ENCODE measurements at places on chromosomes 1 and 21.

DNA sequence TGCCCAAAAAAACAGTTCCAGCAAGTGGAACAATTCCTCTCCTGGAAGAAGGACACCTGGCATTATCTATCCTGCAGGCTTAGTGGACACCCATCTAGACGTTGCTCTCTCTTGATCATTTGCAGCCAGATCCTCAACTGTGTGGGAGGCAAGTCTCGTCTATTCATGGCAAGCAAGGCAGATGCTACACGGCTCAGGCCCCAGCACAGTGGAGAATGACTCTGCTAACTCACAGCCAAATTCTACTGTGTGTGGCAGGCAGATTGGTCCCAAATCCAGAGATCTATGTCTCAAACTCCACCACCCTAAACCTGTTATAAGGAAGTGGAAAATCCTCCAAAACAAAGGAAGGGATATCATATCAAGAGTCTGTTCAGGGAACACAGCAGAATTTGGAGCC, 7.0 kb downstream of the TNNT2 start:
- DNase-seq: no peak

DNA sequence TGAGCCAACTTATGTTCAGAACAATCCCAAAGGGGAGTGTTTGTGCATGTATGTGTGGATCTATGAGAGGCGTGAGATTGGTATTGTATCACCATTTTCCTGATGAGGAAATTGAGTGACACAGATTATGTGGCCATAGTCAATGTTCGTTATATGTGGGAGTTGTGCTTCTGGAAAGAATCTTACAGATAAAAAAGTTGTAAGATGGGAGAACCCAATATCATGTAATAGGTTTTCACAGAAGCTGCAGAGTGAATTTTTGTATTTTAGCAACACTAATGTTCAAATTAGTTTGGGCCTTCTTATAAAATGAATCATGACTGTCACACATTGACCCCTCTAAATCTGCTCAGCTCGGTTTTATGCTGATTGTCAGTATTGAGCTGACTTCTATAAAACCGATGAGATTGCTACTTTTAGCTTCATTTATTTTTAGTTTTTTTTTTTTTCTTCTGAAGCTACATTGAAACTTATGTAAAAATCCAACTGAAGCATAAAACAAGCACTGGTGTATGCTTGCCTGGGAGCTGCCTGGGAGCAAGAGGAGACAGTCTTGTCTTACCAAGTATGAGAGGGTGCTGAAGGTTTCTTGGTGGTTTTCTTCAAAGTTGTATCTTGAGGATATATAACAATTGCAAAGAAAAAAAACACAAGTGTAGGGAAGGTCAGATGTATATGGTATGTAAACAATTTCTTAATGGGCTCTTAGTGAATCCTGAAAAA, 4.1 kb downstream of the RWDD3 start:
- no peak for DNase-seq

DNA sequence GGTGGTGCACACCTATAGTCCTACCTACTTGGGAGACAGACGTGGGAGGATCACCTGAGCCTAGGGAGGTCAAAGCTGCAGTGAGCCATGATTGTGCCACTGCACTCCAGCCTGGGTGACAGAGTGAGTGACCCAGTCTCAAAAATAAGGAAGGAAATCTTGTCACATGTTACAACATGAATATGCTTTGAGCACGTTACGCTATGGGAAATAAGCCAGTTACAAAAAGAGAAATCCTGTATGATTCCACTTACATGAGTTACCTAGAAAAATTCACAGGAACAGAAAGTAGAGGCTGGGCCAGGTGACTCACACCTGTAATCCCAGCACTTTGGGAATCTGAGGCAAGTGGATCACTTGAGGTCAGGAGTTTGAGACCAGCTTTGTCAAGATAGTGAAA, 6.7 kb upstream of the PADI6 start:
- no peak for DNase-seq

GRCh38 chr1:54952950-54953718, 27.3 kb upstream of the TMEM61 start:
- peak; percentile 82 for DNase-seq

DNA sequence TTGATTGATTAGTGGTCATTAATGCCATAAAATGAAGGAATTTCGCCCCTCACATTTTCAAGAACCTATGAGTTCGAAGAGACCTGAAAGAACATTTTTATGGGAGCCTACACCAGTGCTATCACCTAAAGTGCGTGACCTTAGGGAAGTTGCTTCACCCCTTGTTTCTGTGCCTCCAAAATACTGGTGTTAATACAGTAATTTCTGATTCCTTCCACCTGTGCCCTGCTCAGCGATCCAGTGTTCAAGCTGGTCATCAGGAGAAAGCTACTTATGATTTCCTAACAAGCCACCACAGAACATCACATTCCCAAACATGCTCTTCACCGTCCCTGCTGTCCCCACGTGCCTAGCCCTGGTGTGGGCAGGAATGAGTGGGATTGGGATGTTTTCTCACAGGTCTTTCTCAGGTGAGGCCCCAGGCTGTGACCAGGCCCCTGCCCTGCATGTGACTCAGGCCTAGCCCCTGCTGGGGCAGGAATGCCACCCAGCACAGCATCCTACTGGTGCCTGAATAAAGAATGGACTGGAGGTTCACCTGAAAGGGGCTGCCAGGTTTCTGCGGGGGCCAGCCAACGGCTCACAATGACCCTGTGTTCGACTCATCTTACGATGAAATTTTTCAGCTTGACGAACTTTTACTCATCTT, 60.3 kb downstream of the CD247 start:
- DNase-seq: no peak

GRCh38 chr1:6634371-6635052, 9.8 kb downstream of the THAP3 start:
- DNase-seq: peak; percentile 33

DNA sequence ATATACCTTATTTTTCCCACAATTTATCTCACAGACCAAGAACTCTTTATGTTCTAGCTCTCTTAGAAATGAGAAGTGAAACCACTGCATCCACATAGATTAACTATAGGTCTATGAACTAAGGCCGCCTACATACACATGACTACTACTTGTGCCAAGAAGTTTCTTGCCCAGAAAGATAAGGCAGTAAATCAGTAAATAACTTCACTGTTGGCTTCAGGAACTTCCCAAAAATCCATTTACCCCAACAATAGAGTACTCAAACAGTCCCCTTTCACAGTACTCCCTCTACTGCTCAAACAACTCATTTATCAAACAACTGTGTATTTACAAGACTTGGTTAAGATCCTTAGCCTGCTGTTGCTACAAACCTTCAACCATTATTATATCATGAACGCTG, 96.5 kb downstream of the NME7 start:
- DNase-seq: no peak

DNA sequence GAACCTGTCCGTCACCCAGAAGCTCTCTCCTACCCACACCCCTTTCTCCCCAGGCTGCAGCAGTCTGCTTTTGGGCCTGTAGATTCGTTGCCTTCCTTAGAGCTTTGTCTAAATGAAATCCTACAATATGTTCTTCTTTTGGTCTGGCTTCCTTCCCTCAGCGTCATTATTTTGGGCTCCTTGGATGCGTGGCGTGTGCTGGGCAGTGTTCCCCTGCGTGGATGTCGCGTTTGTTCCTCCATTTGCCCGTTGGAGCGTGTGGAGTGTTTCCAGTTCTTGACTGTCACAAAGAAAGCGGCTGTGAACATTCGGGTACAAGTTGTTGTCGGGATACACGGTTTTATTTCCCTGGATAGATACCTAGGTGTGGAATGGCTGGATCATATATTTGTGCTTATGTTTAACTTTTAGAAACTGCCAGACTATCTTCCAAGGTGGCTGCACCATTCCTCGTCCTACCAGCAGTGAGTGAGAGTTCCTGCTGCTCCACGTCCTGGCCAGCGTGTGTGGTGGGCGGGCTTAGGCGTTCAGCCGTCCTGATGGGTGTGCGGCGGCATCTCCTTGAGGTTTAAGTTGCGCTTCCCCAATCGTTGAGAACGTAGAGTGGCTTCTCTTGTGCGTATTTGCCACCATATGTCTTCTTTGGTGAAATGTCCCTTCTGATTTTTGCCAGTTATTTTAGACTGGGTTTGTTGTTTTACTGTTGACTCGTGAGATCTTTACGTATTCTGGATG, 31.7 kb downstream of the SKI start:
- DNase-seq: no peak

- no peak for DNase-seq
These were observed 68.9 kb upstream of the CLDN14 start for GRCh38 chr21:36548866-36549265.

DNA sequence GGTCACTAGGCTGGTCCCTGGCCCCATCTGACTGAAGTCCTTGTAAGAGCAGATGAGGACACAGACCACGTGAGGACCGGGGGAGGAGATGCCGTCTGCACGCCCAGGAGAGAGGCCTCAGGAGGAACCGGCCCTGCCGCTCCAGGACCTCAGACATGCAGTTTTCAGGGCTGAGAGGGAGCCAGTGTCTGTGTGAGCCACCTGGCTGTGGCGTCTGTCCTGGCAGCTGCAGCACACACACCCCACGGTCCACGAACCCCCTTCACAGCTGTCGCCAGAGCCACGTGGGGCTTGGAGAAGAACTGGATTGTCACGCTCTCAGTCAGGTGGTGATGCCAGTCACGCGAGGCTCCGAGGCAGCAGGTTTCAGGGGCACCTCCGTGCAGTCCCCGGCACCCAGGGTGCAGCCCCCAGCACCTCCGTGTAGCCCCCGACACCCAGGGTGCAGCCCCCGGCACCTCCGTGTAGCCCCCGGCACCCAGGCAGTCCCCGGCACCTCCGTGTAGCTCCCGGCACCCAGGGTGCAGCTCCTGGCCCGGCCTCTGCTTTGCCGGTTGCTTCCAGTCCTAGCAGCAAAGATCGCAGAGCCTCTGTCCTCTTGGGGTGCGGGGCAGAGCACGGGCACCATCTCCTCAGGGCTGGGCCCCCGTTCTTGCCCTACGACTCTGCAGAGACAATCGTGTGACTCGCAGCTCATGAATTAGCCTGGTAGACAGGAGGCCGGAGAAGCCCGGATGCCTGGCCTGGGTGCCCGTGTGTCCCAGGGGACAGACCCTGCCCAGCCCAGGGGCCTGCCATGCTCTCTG, 19.0 kb upstream of the SUMO3 start:
- peak; percentile 30 for DNase-seq
